ENCODE measurements at places on chromosomes 2 and 18.

GRCh38 chr2:129884221-129884786 lies 95.2 kb upstream of the RAB6C start:
- no peak for DNase-seq

DNA sequence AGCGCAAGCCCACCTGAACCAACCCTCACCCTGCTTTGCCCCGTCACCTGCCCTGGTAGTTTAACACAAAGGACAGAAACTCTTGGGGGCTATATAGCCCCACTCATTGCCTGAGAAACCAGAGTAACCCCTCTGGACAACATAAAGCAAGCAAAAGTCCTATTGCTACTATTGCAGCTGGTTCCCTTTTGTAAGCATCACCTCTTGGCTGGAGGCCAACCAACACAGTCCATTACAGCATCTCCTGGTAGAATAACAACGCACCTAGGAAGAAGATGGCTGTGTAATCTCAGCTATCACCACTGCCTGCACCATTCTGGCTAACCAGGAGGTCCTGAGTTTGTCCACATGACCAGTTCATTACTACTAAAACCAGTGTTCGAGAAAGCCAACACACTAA lies 36.4 kb downstream of the FLACC1 start:
- no peak for DNase-seq

- no peak for DNase-seq
These were observed 94.4 kb upstream of the XPO1 start for GRCh38 chr2:61632276-61633169.

DNA sequence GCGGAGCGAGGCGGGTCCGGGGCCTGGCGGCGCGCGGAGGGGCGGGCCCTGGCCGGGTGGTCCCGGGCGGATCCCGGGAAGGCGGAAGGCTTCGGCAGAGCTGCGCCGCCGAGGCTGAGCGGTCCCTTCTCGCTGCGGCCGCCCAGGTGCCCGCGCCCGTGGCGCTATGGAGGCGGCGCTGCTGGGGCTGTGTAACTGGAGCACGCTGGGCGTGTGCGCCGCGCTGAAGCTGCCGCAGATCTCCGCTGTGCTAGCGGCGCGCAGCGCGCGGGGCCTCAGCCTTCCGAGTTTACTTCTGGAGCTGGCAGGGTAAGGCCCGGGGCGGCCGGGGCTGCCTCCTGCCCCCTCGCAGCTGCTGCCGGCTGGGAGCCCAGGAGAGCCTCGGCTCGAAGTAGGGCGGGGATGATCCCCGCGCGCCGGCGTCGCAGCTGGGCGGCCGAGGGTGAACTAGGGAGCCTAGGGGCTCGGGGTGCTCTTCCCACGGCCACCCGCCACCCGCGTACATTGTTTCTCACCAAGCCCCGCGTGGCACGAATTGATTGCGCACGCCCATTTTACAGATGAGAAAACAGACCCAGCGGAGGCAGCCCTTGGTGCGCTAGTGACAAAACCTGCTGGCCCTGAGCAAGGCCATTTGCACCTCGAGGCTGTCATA lies at the start of gene SLC66A3:
Gene SLC66A3, plus strand, starts transcription at position 87 of the 655 bp plus-strand sequence. Its CDS starts 80 bp downstream, at position 167.
- DNase-seq, result peak; percentile 90

DNA sequence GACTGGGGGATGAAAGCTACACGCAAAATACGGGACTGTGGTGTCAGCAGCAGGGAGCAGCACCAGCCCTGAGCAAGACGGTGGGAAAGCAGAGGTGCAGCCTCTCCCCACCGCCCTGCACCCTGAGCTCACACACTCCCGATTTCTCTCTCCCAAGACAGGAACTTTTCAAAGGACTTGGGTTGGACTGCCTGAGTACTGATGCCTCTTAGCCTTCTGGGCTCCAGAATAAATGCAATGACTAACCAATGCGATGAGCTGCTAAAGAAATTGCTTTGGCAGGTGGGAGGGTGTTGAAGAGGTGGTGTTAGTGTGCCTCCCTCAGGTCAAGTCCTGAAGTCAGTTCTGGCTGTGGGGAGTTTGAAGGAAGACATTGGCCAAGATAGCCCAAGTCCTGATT lies 9.6 kb downstream of the TRIM54 start:
- no peak for DNase-seq
